ENCODE measurements at places on chromosomes 7 and 10. TPM values are rescaled to one million over a fixed set of nuclear protein-coding genes. Genes with fewer than 3 reads are reported as not detected.
A peak's percentile ranks its signal among the peaks of the same experiment; 100 is the strongest.

The KCTD7 gene
- total RNA-seq = 24.5 TPM

DNA sequence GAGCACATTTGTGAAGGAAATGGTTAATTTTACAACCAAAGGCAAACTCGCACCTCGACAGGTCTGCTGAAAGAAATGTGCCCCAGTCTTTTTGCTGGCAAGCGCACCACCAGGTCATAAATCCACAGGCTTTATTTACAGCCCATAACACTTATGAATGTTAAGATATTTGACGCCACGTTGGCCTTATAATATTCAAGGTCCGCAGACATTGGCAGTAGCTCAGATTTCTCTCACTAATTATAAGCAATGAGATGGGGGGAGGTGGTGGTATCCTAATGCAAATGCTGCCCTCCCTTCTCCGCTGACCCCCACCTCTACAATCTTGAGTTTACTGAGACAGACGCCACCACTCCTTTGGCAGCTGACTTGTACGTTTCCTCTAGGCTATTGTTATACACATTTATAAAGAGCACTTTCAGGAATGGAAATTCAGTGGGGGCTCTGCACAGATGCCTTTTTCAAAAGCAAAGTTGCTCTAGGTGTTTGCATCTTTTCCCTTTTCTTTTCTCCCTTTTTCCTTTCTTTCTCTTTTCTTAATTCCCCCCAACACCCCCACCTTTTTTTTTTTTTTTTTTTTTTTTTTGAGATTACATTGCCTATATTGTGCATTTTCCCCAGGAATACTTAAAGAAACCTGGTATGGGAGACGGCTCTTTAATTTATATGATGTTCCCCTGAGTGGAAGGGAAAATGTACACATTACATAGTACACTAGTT is 6.7 kb downstream of the TCF7L2 start:
- no peak for DNase-seq
- no peaks in the 10 kb centered on the region for H3K27me3 ChIP-seq
- H3K36me3 ChIP-seq = no peaks in the 10 kb centered on the region
- peak overlapping the region; percentile 88 for H3K27ac ChIP-seq
- no peak overlapping the region for H3K4me3 ChIP-seq

- no peak for DNase-seq
- no peaks in the 10 kb centered on the region for H3K36me3 ChIP-seq
- H3K4me3 ChIP-seq = no peak overlapping the region
- H3K4me1 ChIP-seq = peaks cover 37% of the 10 kb centered on the region
- H3K27ac ChIP-seq = no peak overlapping the region
Observed at GRCh38 chr7:77561352-77561751, 24.3 kb downstream of the PTPN12 start.

GRCh38 chr7:121204537-121204936 is 124.3 kb upstream of the WNT16 start:
- H3K36me3 ChIP-seq = no peaks in the 10 kb centered on the region
- no peaks in the 10 kb centered on the region for H3K27me3 ChIP-seq
- H3K4me3 ChIP-seq = no peak overlapping the region
- no peaks in the 10 kb centered on the region for H3K4me1 ChIP-seq
- H3K27ac ChIP-seq = no peak overlapping the region
- no peak for DNase-seq

DNA sequence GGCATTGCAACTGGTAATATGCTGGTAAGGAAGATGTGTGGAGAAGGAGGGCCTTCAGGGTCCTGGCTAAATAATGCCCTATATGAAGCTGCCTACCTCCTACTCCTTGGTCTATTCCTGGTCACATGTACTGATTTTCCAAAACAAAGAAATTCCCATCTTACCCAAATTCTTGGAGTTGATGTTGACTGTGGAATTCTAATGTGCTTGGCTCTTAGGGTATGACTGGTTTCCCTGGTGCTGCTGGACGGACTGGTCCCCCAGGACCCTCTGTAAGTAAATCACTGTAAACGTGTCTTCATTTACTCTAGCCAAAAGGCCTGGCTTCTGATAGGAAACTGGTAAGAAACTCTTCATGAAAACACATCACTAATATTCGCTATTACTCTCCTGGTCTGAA is 27.0 kb downstream of the COL1A2 start:
- no peak for DNase-seq
- peak overlapping the region; percentile 53 for H3K27ac ChIP-seq
- H3K4me3 ChIP-seq = no peak overlapping the region
- peaks cover 35% of the 10 kb centered on the region for H3K4me1 ChIP-seq
- peaks cover 95% of the 10 kb centered on the region for H3K36me3 ChIP-seq
